ENCODE measurements at places on chromosomes 3 and 15.

DNA sequence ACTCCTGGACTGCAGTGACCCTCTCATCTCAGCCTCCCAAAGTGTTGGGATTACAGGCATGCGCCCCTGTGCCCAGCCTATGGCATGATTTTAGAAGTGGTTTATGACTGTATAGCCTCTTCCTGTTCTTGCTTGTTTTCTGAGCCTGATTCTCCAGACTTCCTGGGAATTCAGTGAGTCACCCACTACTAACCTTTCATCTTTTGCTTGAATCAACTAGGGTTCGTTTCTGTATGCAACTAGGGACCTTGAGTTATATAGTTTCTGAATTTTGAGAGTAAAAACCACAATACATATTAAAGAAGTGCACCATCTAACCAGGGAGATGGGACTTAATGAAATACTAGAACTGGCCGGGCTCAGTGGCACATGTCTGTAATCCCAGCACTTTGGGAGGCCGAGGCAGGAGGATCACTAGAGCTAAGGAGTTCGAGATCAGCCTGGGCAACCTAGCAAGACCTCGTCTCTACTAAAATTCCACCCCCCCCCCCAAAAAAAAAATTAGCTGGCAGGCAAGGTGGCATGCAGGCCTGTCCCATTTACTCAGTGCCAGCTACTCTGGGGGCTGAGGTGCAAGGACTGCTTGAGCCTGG, 76.0 kb downstream of the ZNF609 start:
- DNase-seq, result no peak

DNA sequence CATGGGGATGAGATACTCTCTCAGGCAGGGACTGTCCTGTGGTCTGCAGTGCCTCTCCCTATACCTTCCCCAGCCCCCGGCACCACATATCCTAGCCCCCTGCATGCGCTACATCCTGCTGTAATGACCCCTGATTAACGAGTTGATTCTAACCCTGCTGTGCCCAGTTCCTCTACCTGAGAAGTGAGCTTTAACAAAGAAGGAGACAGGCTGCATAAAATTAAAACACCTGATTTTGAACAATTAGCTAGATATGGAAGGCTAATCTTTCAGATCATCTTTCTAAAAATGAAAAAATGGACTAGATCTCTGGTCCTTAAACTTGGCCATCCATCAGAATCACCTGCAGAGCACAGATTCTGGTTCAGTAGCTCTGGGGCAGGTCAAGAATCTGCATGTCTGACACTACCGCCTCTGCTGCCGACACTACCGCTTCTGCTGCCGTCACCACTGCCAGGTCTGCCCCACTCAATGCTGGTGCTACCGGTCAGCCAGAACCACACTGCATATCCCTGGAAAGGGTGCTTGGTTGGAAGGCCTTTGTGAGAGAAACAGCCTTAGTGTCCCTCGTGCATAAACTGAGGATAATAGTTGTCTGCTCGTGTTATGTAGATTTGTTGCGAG, 33.6 kb upstream of the ZBTB38 start:
- no peak for DNase-seq

- no peak for DNase-seq
These were observed 1.2 kb upstream of the ZBTB20 start for GRCh38 chr3:115148142-115148790.

GRCh38 chr3:55241098-55241497, 246.0 kb downstream of the WNT5A start:
- no peak for DNase-seq

- DNase-seq, result peak; percentile 47
These were observed 30.9 kb downstream of the ARNT2 start for GRCh38 chr15:80434926-80435720.

DNA sequence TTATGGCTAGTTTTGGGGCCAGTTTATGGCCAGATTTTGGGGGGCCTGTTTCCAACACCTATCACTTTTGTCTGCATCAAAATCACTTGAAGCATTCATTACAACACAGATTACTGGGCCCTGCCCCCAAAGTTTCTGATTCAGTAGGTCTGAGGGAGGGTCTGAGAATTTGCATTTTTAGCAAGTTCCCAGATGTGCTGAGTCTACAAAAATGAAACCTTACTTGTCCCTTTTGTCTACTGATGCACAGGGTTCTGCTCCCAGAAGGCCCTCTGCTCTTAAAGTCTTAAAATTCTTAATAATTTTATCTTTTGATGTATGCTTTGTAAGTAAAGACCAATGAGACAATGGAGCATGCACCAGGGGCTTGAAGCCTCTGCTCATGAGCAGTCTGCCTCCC, 146.0 kb downstream of the POLQ start:
- DNase-seq, result no peak

GRCh38 chr15:94272251-94272898, 41.0 kb downstream of the MCTP2 start:
- no peak for DNase-seq

- DNase-seq, result no peak
These were observed 45.3 kb downstream of the TCF12 start for GRCh38 chr15:56963710-56964109.

All from nephron progenitor cell (in vitro differentiated cells).